Mesothelial cell of epicardium (in vitro differentiated cells): ENCODE measurements at places on chromosomes 1 and 21. TPM values are rescaled to one million over a fixed set of nuclear protein-coding genes. Genes with fewer than 3 reads are reported as not detected.

FAM72D gene
- 0.88 to 1.5 TPM (median 1.1 TPM) in 3 replicates for total RNA-seq

LIPI gene
- not detected in 3 replicates for total RNA-seq

CYP4A22 gene
- not detected in 3 replicates for total RNA-seq

ZBTB8OS gene
- total RNA-seq: 37.8 to 41.3 TPM (median 39.3 TPM) in 3 replicates

ILDR2 gene
- total RNA-seq: 1.1 to 1.5 TPM (median 1.1 TPM) in 3 replicates

NEK2 gene
- total RNA-seq: 7.7 to 9.6 TPM (median 8.5 TPM) in 3 replicates

- no peaks in the 10 kb centered on the region for H3K27me3 ChIP-seq
- H3K27ac ChIP-seq: no peak overlapping the region
- peaks cover 2% of the 10 kb centered on the region for H3K4me1 ChIP-seq
- H3K36me3 ChIP-seq: peaks cover 4% of the 10 kb centered on the region
Observed at GRCh38 chr1:28027660-28028059, 60.8 kb downstream of the EYA3 start.

DNA sequence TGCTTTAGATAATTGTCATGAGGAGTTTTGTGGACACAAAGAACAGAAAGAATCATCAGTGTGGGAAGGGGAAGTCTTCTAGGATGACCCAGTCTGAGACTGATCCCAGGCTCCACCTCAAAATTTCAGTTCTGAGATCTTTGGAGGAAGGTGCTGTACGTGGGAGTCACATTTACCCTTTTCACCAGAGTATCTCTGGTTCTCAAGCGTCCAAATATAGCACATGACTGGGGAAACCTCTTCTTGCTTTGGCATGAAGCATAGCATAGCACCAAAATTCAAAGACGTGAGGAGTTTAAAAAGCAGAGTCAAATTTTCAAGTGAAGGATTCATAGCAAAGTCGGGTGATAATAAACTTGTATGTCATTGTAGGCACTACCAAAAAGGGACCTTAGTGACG, 96.5 kb downstream of the LRRC53 start:
- no peaks in the 10 kb centered on the region for H3K36me3 ChIP-seq
- peaks cover 14% of the 10 kb centered on the region for H3K4me1 ChIP-seq
- H3K27ac ChIP-seq: no peak overlapping the region
- no peak overlapping the region for H3K4me3 ChIP-seq

- no peaks in the 10 kb centered on the region for H3K36me3 ChIP-seq
- peaks cover 58% of the 10 kb centered on the region for H3K27me3 ChIP-seq
- H3K27ac ChIP-seq: no peak overlapping the region
- H3K4me3 ChIP-seq: no peak overlapping the region
- DNase-seq: no peak
Observed at GRCh38 chr1:21655748-21656147, 13.4 kb downstream of the RAP1GAP start.

DNA sequence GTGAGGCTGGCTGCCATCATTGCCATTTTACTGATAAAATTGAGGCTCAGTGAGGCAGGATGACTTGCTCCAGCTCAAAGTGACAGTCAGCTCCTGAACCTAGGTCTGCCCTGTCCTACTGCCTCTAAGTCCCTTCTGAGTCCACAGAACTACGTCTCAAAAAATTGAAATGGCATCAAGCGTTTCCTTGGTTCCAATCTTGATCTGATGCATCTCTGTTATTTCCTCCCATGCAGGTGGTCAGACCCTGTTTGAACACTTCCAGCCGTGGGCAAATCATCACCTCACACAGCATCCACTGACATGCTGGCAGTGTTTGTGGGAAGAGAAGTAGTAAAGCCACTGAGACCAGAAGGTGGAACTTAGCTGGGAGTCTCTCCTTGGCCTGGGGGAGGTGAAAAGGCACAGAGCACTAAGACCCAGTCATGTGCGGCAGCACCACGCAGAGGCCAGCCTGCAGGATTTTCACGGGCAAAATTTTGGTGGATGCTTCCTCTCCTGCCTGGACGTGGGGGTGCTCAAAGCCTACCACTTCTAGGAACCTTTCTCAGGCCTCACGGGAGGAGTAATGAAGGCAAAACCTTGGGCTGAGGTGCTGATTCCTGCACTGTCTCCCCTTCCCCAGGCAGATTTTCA, 7.8 kb upstream of the CPLANE2 start:
- H3K36me3 ChIP-seq: peaks cover 8% of the 10 kb centered on the region
- peaks cover 28% of the 10 kb centered on the region for H3K4me1 ChIP-seq
- no peak overlapping the region for H3K27ac ChIP-seq
- H3K27me3 ChIP-seq: no peaks in the 10 kb centered on the region
- no peak overlapping the region for H3K4me3 ChIP-seq

GRCh38 chr1:115949156-115949555, 27.2 kb upstream of the SLC22A15 start:
- H3K27me3 ChIP-seq: peaks cover 2% of the 10 kb centered on the region
- H3K4me3 ChIP-seq: no peak overlapping the region
- no peak overlapping the region for H3K27ac ChIP-seq
- no peaks in the 10 kb centered on the region for H3K36me3 ChIP-seq
- H3K4me1 ChIP-seq: peaks cover 7% of the 10 kb centered on the region
- DNase-seq: no peak

DNA sequence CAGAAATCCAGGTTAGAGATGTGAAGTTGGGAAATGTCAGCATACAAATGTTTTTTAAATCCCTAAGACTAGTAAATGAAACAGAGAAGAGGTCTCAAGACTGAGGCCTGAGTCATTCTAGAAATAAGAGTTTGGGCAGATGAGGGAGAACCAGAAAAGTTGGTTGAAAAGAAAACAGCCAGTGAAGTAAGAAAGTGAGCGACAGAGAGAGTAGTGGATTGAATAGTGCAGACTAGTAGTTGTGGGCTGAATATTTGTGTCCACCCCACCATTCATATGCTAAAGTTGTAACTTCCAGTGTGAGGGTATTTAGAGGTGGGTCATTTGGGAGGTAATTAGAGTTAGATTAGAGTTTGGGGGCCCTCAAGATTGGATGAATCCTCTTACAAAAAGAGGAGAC, 889.2 kb downstream of the TTLL7 start:
- H3K36me3 ChIP-seq: no peaks in the 10 kb centered on the region
- no peak overlapping the region for H3K4me3 ChIP-seq
- H3K27ac ChIP-seq: no peak overlapping the region
- no peak for DNase-seq
- H3K4me1 ChIP-seq: peaks cover 2% of the 10 kb centered on the region
- H3K27me3 ChIP-seq: no peaks in the 10 kb centered on the region

GRCh38 chr1:34363915-34364314, 187.2 kb downstream of the C1orf94 start:
- no peak overlapping the region for H3K4me3 ChIP-seq
- H3K27ac ChIP-seq: no peak overlapping the region
- no peaks in the 10 kb centered on the region for H3K36me3 ChIP-seq
- peaks cover 23% of the 10 kb centered on the region for H3K27me3 ChIP-seq

GRCh38 chr1:53644496-53644895, 94.5 kb downstream of the GLIS1 start:
- peaks cover 11% of the 10 kb centered on the region for H3K27me3 ChIP-seq
- no peak overlapping the region for H3K4me3 ChIP-seq
- H3K36me3 ChIP-seq: no peaks in the 10 kb centered on the region
- H3K4me1 ChIP-seq: peaks cover 15% of the 10 kb centered on the region

DNA sequence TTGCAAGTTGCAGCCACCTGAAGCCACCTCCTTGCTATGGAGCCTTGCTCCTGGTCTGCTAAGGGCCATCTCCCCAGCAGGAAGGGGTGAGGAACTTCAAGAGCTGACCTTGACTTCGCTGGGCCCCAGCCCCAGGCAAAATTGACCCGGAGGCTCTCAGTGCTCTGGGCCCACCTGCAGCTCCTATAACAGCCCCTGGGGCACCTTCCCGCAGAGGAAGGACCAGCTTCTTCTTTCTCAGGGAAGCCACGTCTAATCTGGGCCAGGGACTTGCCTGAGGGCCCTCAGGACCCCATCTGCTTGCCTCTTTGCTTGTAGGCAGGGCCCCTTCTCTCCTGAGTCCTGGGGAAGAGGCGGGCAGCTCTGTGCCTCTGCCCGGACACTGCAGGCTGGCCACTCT, 30.9 kb upstream of the GNPAT start:
- no peak for DNase-seq
- no peaks in the 10 kb centered on the region for H3K4me1 ChIP-seq
- H3K36me3 ChIP-seq: no peaks in the 10 kb centered on the region
- no peak overlapping the region for H3K27ac ChIP-seq
